ENCODE measurements at places on chromosomes 13 and 19.
A peak's percentile ranks its signal among the peaks of the same experiment; 100 is the strongest.

DNA sequence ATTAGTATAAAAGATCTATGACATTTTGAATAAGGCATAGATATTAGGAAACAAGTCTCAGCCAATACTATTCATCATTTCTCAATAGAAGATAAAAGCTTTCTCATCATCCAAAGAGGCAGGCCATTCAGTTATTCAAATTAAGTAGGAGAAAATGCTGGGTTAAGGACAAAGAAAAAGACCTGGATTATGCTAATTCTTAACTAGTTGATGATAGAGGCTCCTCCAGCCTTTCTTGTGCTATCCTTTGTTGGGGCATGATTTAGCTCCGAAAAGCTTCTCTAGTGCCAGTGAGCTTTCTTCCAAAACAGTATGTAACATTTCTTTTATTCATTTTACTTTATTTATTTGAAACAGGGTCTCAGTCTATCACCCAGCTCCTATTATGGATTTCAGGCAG is 223.0 kb downstream of the DCLK1 start:
- H3K27me3 ChIP-seq, result no peaks in the 10 kb centered on the region
- no peaks in the 10 kb centered on the region for H3K36me3 ChIP-seq
- H3K4me1 ChIP-seq, result no peaks in the 10 kb centered on the region
- H3K4me3 ChIP-seq, result no peak overlapping the region

GRCh38 chr13:41284512-41285288 is 21.3 kb upstream of the MTRF1 start:
- no peaks in the 10 kb centered on the region for H3K36me3 ChIP-seq
- DNase-seq, result no peak
- H3K4me1 ChIP-seq, result no peaks in the 10 kb centered on the region

- DNase-seq, result peak; percentile 96
- H3K27me3 ChIP-seq, result no peaks in the 10 kb centered on the region
- H3K27ac ChIP-seq, result no peak overlapping the region
- H3K36me3 ChIP-seq, result no peaks in the 10 kb centered on the region
Measured at GRCh38 chr19:4759388-4760284, 31.9 kb upstream of the FEM1A start.

GRCh38 chr19:36514012-36514612 is 14.0 kb downstream of the ZNF260 start:
- peak overlapping the region; percentile 7 for H3K4me3 ChIP-seq
- H3K27me3 ChIP-seq, result no peaks in the 10 kb centered on the region
- no peak overlapping the region for H3K27ac ChIP-seq
- no peak for DNase-seq

- H3K27me3 ChIP-seq, result no peaks in the 10 kb centered on the region
- H3K4me3 ChIP-seq, result no peak overlapping the region
- no peak for DNase-seq
- H3K4me1 ChIP-seq, result no peaks in the 10 kb centered on the region
Measured at GRCh38 chr13:70432276-70432805, 324.1 kb upstream of the KLHL1 start.

GRCh38 chr19:5682107-5682482 is 1.3 kb downstream of the HSD11B1L start:
- H3K36me3 ChIP-seq, result no peaks in the 10 kb centered on the region
- H3K4me3 ChIP-seq, result no peak overlapping the region
- H3K27ac ChIP-seq, result no peak overlapping the region
- no peak for DNase-seq
